ENCODE measurements at places on chromosomes 3 and 15.

DNA sequence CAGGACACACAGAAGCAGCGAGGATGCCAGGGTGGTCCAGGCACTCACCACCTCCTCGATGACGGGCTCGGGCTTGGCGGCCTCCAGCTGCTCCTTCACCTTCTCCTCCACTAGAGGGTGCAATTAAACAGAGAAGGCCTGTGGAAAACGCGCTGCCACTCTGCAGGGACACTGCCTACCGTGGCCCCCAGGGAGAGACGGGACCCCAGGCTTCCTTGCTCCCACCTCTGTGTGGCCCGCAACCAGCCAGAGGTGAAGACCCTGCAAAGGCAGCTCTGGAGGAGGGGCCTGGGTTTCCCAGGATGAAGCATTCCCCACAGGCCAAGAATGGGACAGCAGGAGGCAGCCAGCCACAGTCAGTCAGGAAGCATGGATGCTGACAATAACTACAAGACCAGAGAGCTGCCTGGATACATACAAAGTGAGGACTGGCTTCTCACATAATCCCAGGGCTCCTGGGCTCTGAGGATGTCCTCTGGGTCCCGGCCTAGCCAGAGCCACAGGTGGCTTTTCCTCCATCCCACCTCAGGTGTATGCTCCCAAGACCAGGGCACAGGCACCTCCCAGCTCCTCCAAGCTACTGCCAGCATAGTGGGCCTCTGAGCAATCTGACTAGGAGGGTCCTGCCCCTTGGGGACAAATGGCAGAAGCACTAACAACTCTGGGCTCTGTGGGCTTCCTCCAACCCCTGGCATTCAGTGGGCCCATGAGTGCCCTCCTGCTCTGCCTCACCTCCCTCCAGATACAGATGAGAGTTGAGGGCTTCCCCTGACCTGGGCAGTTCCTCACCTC lies 46.2 kb downstream of the PTH1R start:
- peak; percentile 69 for DNase-seq

GRCh38 chr15:82750831-82751180 lies 41.1 kb upstream of the AP3B2 start:
- DNase-seq, result no peak

DNA sequence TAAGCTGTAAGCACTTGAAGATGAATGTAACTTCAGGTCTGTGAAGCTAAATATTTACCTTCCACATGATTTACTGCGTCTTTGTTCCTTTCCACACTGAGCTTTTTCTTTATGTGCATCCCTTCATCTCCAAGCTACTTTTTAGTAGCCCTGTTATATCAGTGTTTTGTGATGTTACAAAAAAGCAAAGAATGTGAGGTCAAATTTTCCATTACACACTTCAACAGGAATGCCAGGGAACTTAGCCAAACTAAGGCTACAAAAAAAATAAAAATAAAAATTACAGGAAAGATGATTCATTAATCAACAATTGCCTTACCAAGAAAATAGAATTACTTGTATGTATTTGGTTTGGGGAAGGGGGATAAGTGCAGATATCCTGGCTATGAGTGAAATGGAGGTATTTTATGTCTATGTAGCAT lies 73.0 kb downstream of the FILIP1L start:
- no peak for DNase-seq

- no peak for DNase-seq
These were observed 28.8 kb downstream of the NUP210 start for GRCh38 chr3:13391308-13391707.

DNA sequence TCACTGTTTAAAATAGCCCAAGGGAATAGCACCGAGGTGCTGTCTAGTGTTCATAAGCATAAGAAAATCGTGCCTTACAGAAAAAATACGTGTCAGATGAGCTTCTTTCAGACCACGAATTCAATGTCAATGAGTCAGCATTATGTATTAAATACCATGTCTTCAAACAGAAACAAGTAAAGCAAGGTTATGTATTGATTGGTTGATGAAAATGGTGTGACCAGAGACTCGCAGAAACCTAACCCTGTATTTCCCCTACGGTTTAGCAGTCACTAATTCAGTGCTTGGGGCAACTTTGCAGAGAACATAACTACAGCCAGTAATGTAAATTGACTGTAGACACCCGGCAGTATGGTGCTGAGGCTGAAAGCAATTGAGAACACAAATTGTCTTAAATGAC lies 307.7 kb downstream of the IL5RA start:
- DNase-seq, result no peak

DNA sequence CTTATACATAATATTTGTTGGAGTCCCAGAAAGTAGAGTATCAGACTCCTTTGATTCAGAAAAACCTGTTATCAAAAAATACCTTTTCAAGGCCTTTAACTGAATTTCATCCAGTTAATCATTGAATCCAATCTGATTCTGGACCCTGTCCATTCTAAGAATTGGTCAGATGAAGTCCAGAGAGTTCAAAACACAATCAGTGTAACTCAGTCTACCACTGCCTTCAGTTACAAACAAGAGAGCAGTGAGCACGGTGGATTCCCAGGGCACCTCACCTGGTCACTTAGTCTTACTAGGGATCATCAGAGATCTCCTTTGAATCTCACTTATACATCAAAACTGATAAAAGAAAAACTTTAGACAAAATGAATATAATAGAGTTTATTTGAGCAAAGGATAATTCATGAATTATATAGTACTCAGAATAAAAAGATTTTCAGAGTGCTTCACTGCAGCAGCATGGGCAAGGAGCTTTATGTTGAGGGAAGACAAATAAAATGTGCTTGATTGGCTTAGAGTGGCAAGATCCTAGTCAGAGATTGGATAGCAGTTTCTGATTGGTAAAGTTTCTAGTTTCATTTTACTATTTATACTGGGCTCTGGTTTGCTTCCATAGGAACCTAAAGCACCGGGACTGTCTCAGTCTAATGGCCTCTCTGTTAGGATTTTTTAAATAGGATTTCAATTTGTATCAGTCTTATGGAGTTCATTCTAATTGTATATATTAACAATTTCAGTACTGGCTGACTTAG lies 474.9 kb upstream of the GOLIM4 start:
- DNase-seq, result no peak

GRCh38 chr3:191376516-191377141 lies 46.3 kb upstream of the UTS2B start:
- DNase-seq, result no peak

DNA sequence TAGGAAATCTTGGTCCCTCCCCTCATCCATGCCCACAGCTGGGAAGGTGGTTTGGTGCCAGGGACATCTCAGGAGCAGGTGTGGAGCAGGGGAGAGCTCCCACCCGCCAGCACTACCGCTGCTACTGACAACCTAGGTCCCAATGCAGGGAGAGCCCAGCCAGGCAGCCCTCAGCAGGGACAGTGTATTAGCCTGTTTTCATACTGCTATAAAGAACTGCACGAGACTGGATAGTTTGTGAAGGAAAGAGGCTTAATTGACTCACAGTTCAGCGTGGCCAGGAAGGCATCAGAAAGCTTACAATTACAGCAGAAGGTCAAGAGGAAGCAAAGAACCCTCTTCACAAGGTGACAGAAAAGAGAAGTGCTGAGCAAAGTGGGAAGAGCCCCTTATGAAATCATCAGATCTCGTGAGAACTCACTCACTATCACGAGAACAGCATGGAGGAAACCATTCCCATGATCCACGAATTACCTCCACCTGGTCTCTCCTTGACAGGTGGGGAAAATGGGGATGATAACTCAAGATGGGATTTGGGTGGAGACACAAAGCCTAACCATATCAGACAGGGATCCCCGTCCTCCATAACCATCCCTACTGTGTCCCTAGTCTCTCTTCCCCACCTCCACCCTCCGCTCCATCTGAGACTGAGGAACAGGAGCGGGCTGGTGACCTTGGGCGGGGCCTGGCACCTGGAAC lies 218.6 kb downstream of the TBC1D2B start:
- no peak for DNase-seq

GRCh38 chr3:154161806-154162205 lies 40.6 kb downstream of the ARHGEF26 start:
- no peak for DNase-seq

DNA sequence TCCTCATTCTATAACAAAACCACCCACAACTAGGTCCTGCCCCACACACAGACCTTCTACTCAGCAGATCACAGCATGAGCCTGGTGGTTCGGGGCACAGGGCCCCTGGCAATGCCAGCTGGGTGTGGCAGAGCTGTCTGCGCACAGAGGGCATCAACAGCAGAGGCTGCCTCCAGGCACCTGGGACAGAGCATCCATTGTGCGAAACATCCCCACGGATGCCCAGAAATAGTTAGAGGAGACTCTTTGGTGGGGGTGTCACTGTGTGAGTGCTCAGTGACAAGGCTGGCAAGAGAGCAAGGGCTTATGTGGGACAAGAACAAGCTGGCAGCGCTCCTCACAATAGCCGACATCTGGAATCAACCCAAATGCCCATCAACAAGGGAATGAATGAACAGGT lies 487.4 kb upstream of the PROK2 start:
- no peak for DNase-seq

GRCh38 chr3:188168186-188168585 lies 14.2 kb downstream of the LPP start:
- DNase-seq, result no peak

- DNase-seq, result no peak
These were observed 8.6 kb downstream of the PTPRG start for GRCh38 chr3:61569856-61570580.

- no peak for DNase-seq
These were observed 22.3 kb upstream of the MORF4L1 start for GRCh38 chr15:78850352-78850751.

GRCh38 chr15:73270366-73271097 lies 98.2 kb downstream of the HCN4 start:
- no peak for DNase-seq

DNA sequence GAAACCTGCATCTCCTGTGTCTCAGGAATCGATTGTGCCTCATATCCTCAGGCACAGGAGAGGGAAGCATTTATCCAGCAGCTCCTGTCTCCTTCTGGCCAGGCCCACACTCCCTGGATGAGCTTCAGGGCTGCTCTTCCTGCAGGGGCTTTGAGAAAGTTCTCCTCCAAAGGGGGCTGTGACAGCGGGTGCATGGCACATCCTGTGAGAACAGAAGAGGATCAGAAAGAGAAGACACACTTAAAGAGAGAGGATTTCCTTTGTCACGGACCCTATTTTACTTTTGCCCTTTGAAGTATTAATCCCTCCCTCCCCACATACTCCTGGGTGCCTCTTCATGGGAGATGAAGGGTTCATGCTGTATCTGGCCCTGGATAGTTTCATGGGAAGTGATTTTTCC lies 46.0 kb downstream of the MFSD1 start:
- DNase-seq, result no peak

- DNase-seq, result no peak
These were observed 35.1 kb downstream of the DAZL start for GRCh38 chr3:16570113-16570512.

DNA sequence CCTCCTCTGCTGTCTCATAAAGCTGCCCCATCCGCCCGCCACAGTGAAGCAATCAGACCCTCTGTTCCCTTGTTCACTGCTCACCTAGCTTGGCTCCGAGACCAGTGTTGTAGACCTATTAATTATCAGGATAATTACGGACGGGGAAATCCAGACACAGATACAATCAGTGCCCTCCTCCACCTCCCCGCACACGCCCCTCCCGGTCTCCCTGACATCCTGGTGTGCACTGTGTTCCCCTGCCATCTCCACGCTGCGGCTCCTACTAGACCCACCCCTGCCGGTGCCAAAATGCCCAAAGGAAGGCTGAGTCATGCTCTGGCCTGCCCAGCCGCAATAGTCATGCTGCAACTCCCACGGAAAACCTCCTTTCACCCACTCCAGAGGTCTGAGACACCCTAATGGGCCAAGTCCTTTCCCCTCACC lies 277.3 kb upstream of the TLE3 start:
- DNase-seq, result no peak

- no peak for DNase-seq
These were observed 26.5 kb downstream of the PLSCR1 start for GRCh38 chr3:146517684-146518435.

DNA sequence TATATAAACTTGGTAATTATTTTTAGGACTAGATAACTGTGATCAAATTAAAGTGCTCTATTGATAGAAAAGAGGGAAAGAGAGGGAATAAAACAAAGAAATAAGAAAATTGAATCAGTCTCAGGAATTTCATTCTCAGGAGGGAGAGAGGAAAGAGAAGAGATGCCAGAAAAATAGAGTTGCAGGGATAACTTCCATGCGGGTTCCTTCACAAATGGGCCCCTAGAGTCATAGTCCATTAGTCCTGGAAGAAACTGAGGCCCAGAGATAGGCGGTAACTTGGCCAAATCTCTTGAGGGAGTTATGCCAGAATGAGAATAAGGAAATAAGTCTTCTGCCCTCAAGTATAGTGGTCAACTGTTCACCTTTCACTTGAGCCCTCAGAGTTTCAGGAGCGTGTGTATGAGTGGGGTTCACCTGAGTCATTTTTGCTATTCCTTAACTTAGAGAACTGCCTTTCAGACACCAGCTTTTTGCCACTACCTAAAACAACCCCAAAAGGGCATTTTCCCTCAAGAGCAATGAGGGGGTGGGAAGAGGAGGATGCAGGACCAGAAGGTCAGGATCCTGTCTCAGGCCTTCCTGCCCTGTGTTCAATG lies 192.6 kb downstream of the MEX3B start:
- DNase-seq, result no peak

DNA sequence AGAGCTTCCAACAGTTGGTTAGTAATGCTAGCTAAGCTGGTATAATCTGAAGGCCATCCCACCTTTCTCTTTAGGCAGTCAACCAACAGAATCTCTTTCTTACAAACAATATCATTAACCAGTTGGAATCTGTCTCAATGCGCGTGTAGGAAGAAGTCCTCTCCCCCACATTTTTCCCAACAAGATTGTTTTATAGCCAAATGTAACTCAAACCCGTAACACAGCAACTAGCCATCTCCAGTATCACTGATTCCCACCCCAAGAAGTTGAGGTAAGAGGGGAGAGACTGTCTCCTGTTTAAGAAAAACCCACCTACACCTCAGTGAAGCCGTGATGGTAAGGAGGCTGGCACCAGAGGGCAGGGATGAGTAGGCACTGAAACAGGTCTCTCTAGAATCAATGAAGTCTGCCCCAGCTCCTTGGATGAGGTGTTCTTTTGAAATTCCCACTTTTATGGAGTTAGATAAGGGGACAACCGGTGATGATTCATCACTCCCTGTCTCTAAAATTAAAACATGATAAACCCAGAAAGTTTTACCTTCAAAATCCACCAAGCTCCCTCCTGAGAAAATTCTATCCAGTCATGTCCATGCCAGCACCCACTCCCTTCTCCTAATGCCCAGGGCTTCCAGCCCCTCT lies 30.9 kb downstream of the CDC25A start:
- no peak for DNase-seq

DNA sequence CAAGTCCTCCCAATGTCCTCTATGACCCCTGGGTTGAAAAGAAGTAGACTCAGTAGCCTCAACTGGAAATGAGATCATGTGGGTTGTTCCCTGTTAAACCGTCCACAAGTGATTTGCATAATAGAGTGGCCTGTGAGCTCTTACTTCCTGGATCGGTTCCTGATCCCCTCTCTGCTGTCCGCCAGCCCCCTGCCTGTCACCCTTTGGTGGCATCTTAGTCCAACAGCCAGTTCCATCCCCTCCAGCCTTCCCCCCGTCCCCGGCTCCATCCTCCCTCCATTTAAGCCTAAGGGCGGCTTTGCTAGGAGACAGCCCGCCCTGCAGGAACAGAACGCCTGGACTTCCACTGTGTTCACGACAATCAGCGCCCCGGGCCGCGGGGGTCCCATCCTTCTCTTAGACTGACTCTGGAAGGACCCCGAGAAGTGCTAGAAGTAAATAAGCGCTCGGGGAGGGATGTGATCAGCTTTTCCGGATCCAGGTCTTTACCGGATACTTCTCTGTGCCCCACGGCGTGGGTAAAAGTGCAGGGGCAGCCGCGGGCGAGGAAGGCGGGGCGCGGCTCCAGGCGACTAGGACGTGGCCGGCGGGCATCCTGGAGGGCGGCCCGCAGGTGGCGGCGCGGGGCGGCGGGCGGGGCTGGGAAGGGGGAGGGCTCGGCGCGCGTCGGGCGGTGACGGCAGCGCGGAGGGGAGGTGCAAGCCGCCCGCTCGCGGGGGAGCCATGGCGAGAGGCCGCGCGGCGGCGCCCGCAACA lies 51.2 kb upstream of the ULK4 start:
- peak; percentile 63 for DNase-seq

All from WTC11 (cell line).